Pons (tissue), 1 donor: ENCODE measurements at places on chromosomes 11 and 22.

GRCh38 chr22:35479359-35479758 is 61.3 kb upstream of the RASD2 start:
- no peak for DNase-seq

GRCh38 chr22:46929046-46929709 is 166.7 kb downstream of the TBC1D22A start:
- DNase-seq, result peak; percentile 45

DNA sequence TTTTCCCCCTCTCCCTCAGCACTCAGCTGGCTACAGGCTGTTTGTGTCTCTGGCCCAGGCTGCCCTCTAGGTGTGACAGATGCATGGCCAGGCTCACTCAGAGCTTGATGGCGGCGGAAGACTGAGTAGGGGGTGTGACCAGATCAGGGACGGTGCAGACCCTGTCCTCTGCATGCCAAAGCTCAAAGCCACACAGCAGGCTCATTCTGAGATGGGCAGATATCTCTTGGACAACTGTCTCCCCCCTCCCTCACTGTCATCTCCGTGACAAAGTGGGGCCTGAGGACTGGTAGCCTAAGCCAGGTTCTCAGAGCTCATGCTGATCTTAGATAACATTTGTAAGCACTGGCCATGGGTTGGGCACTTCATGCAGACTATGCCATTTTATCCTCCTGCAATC is 231.3 kb downstream of the DSCAML1 start:
- no peak for DNase-seq

- no peak for DNase-seq
Observed at GRCh38 chr11:67438158-67438902, 848 bp upstream of the PTPRCAP start.

- no peak for DNase-seq
Observed at GRCh38 chr22:45731798-45732495, 60.3 kb downstream of the ATXN10 start.

GRCh38 chr11:100860318-100861155 is 173.4 kb downstream of the ARHGAP42 start:
- DNase-seq, result no peak

DNA sequence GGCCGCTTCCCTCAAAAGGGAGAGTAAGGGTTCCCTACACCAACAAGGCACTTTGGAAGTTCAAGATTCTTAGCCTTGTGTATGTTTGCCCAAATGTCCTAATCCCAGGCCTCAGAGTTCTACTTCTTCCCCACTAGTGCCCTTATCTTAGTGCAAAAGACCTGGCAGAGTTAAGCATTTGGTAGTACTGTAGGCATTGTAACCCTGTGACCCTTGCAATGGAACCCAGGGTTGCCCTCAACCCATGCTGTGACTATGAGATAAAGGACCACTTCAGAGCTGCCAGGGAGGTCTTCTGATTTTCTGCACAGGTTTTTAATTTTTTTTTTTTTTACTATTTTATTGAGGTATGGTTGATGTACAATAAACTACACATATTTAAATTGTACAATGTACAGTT is 65.1 kb downstream of the C11orf65 start:
- DNase-seq, result no peak

GRCh38 chr11:72441752-72442207 is 7.4 kb upstream of the CLPB start:
- DNase-seq, result peak; percentile 62

- DNase-seq, result peak; percentile 61
Observed at GRCh38 chr11:20337526-20338154, 25.9 kb upstream of the HTATIP2 start.

DNA sequence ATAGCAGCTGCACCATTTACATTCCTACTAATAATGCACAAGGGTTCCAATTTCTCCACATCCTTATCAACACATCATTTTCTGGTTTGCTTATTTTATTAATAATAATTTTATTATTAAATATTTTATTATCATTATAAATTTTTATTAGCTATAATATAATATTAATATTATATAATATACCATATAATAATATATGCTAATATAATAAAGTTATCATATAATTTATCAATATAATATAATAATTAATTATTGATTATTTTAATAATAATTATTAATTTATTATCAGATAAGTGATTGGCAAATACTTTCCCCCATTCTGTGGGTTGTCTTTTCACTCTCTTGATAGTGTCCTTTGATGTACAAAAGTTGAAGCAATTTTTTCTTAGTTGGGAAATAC is 27.7 kb downstream of the OR2AT4 start:
- DNase-seq, result no peak

- DNase-seq, result no peak
Observed at GRCh38 chr11:32643526-32643925, 59.9 kb downstream of the EIF3M start.

- DNase-seq, result no peak
Observed at GRCh38 chr22:23072911-23073491, 2.7 kb downstream of the GNAZ start.

DNA sequence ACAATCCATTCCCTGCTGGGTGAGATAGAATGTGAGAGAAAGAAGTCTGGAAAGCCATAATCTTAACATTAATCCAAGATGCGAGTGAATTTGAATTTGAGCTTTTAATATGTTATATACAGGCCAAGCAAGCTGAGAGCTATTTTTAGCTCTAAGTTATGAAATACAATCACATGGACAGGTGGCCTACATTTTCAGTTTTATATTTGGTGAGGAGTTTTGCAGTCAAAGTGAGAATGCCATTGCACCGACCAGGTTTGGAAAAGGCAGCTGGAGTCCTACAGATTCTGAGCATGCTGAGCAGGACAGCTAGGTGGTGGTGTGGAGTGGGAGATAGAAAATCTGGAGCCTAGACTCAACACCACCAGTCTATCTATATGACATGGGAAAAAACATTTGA is 12.0 kb downstream of the OR5B21 start:
- DNase-seq, result no peak

DNA sequence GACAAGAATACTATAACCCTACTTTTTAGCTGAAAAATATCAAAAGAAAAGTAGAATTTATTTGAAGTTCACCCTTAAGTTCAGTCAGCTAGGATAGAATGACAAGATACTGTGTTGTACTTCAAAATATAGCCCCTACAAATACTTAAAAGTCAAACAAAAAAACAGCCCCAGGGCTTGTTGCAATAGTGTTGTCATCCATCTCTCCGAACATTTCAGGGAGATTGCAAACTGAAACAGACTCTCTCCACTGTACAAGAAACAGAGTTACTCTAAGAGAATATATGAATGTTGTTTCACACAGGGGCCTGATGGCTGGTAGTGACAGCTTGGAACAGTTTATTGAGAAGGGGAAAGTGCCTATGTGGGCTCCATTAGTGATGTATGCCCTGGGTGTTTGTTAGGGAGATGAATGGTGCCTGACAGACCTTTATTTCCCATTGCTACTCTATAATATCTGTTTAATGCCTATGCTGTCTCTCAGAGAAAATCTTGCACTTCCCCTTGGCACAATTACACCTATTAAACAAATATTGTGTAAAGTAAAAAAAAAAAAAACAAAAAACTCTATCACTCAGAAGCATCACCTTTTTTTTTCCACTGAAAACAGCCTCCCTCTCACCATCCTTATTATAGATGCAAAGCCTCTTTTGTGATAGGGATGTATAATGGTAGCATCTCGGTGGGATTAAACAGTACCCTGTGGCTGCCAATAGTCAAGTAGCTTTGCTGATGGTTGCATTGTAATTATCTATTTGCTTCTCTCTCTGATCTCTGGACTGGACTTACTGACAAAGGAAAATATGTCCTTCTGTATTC is 506.3 kb upstream of the LUZP2 start:
- DNase-seq, result no peak

DNA sequence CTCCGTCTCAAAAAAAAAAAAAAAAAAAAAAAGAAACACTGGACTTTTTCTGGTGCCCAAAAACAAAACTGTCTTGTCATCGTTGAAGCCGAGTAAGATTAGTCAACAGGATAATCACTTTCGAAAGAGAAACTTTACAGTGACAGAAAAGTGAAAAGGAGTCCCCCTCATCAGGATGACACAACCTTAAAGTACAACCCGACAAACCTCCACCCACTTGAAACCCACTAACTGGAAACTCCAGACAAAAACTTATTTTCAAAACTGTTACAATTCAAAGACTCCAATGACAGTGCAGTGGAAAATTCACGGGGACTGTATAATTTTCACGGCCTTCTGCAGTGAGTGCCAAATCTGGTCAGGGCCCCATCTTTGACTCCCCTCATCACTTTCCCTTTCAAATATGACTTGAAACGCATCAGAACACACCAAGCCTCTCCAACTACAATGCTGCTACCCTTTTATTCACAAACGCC is 1.3 kb downstream of the DENND5A start:
- DNase-seq, result peak; percentile 65

- no peak for DNase-seq
Observed at GRCh38 chr22:25403811-25404471, 160.5 kb upstream of the GRK3 start.

DNA sequence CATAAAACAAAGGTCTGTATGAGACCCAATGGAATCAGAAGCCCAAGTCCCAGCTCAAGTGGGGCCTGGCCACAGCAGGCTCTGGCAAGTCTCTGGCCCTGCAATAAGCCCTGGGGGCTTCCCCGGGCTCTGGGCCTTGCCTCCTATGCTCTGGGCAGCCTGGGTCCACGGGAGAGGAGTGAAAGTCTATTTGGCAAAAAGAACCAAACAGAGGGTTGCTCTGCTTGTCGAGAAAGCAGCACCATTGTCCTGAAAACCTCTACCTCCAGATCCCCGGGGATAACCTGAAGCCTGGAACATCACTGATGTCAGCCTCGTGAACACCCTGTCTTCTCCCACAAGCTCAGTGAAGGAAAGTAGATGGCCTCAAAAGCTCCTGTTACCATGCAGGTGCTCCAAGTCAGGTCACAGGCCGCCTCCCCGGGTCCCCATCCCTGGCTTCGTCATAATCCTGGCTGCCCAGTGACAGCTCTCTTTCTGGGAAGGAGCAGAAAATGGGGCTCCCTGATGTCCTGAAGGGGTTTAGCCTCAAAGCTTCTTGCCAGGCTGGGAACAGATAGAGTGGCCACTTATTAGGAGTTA is 46.1 kb upstream of the ETS1 start:
- DNase-seq, result no peak

- no peak for DNase-seq
Observed at GRCh38 chr11:127890030-127890615, 697.2 kb downstream of the ETS1 start.

GRCh38 chr11:59611570-59612565 is 3.7 kb downstream of the OSBP start:
- DNase-seq, result no peak

GRCh38 chr11:10072142-10072541 is 221.9 kb downstream of the SBF2 start:
- DNase-seq, result no peak

DNA sequence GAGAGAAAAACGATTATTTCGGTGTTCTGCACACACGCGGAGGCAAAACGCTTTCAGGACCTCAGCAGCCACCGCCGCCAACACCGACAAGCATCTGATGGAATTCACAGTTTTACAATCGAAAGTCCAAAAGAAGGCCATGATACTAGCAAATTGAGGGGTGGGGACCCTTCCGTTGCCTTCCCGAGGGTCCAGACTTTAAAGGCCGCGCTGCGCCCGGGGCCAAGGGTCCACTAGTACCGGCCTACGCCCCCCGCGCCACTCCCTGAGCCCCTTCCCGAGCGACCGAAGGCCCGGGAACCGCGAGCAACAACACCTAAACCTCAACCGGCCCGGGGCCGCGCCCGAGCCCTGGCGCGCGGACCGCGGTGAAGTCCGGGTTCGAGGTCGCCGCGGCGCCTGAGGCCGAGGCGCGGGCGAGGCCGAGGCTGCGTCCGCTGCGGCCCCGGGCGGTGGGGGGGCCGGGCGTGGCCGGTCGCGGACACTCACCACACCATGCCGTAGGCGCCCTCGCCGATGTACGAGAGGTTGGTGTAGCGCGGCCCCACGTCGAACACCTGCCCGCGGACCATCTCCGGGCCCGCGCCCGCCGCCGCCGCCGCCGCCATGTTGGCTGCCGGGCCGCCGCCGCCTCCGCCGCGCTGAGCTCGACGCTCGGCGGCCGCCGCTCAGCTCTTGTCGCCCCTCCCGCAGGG is 465 bp downstream of the MAPK1 start:
- no peak for DNase-seq

DNA sequence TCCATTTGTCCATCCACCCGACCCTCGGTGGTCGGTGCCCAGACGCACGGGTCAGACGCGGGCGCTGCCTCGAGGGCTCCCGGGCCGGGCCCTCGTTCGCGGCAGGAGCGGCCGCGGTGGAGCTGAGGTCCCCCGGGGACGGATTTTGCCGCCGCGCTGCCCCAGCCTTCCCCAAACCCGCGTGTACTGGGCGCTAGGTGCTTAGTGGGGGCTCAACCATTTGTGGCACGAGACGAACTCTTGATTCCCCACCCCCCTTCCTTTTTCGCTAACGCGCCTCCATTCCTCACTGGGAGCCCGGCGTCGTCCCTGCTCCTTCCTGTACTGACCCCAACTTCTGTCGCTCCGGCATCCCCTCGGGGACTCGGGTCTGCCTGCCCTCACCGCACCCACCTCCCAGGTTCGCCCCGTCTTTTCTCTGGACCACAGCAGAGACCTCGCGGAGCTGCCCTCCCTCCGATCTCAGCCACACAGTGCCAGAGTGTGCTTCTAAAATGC is 789 bp upstream of the CBX7 start:
- DNase-seq, result no peak

DNA sequence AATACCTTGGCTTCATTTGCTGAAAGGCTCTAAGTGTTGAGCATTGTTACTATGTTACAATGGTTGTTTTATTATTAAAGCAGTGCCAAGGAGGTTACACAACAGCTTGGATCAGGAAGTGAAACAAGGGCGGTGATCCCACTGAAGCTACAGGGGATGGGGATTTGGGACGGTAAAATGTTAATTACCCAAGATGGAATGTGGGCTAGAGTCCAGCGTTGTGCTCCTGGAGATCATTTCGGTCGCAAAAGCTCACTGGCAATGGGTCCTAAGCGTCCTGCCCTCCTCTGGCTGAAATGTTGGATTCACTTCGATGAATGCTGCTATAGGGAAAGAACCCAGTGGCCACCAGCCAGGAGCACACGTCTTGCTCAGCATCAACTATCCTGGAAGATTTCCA is 48.3 kb downstream of the FAM83F start:
- no peak for DNase-seq

GRCh38 chr11:43923406-43924111 is 18.9 kb upstream of the C11orf96 start:
- peak; percentile 52 for DNase-seq

DNA sequence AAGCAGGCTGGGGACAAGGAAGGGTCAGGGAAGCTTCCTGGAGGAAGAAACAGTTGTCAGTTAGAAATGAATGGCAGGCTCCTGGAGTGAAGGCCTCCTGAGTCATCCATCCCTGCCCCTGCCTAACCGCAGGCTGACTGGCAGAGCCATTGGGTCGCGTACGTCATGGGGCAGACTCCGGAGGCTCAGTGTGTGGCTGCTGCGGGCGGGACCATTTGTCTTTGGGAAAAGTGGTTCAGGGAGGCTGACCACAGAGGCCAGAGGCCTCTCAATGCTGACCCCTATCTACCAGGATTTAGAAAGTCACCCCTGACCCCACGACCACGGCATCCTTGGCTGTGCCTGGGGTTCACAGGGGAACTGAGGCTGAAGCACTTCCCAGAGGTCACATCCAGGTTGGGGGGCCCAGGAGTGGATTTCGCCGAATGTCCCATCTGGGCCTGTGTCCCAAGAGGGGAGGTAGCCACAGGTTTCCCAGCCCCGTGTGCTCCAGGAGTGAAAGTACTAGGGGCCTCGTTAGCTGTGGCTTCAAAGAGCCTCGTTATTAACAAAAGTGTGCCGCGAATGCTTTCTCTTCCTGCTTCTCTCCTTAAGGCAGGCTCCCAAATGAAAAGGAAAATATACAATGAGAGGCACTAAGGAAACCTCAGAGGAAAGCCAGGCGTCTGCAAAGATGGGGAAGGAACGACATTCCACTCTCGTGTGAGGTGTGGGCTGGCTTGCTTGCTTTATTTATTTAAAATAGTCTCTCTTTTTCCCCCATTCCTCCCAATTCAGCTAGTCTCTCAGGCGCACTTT is 58.9 kb downstream of the FLRT1 start:
- no peak for DNase-seq
